Activated T-helper 1 cell treated with anti-CD3 and anti-CD28 coated beads, Interleukin-12 subunit alpha, Interleukin-12 subunit beta, Interleukin-2, Interleukin-4 antibody, amounts not matched to agents 30 ng/mL and 10 ng/mL and 1 ng/mL, durations not matched to agents 14 hours and 24 hours and 36 hours (primary cell): ENCODE measurements at places on chromosomes 4 and X. TPM values are rescaled to one million over a fixed set of nuclear protein-coding genes. Genes with fewer than 3 reads are reported as not detected.

GRCh38 chrX:49042581-49043219 lies 457 bp downstream of the TFE3 start:
- peak overlapping the region; percentile 96 for H3K4me3 ChIP-seq
- H3K27me3 ChIP-seq: no peaks in the 10 kb centered on the region
- DNase-seq: no peak

GRCh38 chrX:9853307-9853706 lies 67.1 kb downstream of the SHROOM2 start:
- no peaks in the 10 kb centered on the region for H3K36me3 ChIP-seq
- H3K27ac ChIP-seq: no peak overlapping the region
- no peak for DNase-seq
- H3K4me3 ChIP-seq: no peak overlapping the region
- no peaks in the 10 kb centered on the region for H3K4me1 ChIP-seq

DNA sequence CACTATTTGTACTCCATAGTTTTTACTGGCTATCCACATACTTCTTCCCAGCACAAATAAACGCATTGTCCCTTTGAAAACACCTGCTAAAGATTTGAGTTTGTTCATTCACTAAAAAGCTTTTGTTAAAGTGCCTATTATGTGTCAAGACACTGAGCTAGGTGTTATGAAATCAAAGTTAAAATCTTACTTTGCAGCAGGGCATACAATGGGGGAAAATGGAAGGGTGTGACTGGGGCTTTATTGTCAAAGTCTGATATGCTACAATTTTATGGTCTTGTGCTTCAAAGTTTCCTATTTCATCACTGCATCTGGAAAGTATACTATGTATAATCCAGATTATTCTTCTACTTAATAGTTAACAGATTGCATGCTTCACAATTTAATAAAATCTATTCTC lies 128.4 kb downstream of the PPP3CA start:
- no peak overlapping the region for H3K4me3 ChIP-seq
- H3K4me1 ChIP-seq: no peaks in the 10 kb centered on the region
- H3K27ac ChIP-seq: no peak overlapping the region
- no peak for DNase-seq
- no peaks in the 10 kb centered on the region for H3K36me3 ChIP-seq

- H3K27ac ChIP-seq: no peak overlapping the region
- no peak overlapping the region for H3K4me3 ChIP-seq
- DNase-seq: no peak
- peaks cover 17% of the 10 kb centered on the region for H3K27me3 ChIP-seq
- no peaks in the 10 kb centered on the region for H3K36me3 ChIP-seq
Measured at GRCh38 chr4:118909173-118909956, 20.7 kb downstream of the SYNPO2 start.

GRCh38 chr4:113899271-113900070 lies 80.0 kb downstream of the ARSJ start:
- no peaks in the 10 kb centered on the region for H3K36me3 ChIP-seq
- no peak overlapping the region for H3K4me3 ChIP-seq
- H3K27me3 ChIP-seq: no peaks in the 10 kb centered on the region
- no peak for DNase-seq
- peaks cover 36% of the 10 kb centered on the region for H3K4me1 ChIP-seq
- peak overlapping the region; percentile 75 for H3K27ac ChIP-seq

MAGEC1 gene
- total RNA-seq: not detected in 2 replicates

DNA sequence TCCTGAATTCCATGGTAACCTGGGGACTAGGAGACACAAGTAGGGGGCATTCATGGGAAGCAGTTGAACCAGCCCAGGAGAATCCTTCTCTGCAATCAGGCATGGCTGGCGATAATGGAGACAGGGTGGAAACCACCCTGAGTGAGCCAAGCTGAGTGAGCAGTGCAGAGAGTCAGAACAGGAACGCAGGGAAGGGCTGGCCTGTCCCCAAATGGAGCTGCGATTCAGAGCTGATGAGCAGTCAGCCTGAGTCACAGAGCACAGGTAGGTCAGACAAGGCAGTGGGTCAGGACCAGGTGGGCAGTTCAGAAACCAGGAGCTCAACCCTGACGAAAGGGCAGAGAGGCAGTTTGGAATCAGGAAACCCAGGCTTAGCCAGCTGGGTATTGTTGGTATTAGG lies 129.0 kb downstream of the BTC start:
- H3K4me1 ChIP-seq: no peaks in the 10 kb centered on the region
- no peak overlapping the region for H3K4me3 ChIP-seq
- no peaks in the 10 kb centered on the region for H3K36me3 ChIP-seq
- no peak for DNase-seq
- H3K27me3 ChIP-seq: peaks cover 3% of the 10 kb centered on the region
- H3K27ac ChIP-seq: no peak overlapping the region

DNA sequence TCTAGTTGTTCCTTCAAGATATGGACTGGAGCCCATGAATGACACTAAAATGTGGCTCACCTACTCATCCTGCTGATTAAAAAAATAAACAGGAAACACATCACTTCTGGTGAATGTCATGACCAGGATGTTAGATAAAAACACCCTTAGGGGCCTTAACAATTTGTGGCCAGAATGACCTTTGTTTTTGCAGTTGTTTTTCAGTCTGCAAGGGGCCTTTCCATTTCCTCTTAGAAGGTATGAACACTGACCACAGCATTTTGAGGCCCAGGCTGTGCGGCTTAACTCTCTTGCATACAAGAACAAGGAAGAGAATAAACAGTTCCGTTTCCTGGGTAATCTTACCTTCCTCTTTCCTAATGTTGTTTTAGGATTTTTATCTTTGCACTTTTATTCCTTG lies 113.2 kb downstream of the IL1RAPL2 start:
- no peak for DNase-seq
- H3K27ac ChIP-seq: no peak overlapping the region
- H3K27me3 ChIP-seq: no peaks in the 10 kb centered on the region
- H3K4me1 ChIP-seq: no peaks in the 10 kb centered on the region

- no peak overlapping the region for H3K4me3 ChIP-seq
- no peak for DNase-seq
- H3K36me3 ChIP-seq: no peaks in the 10 kb centered on the region
- H3K4me1 ChIP-seq: no peaks in the 10 kb centered on the region
Measured at GRCh38 chrX:127606590-127606989, 445.6 kb downstream of the ACTRT1 start.

GRCh38 chrX:106437407-106437806 lies 174.4 kb upstream of the RADX start:
- no peak overlapping the region for H3K4me3 ChIP-seq
- no peaks in the 10 kb centered on the region for H3K4me1 ChIP-seq
- no peak for DNase-seq
- H3K36me3 ChIP-seq: no peaks in the 10 kb centered on the region
- no peaks in the 10 kb centered on the region for H3K27me3 ChIP-seq
- H3K27ac ChIP-seq: no peak overlapping the region

DNA sequence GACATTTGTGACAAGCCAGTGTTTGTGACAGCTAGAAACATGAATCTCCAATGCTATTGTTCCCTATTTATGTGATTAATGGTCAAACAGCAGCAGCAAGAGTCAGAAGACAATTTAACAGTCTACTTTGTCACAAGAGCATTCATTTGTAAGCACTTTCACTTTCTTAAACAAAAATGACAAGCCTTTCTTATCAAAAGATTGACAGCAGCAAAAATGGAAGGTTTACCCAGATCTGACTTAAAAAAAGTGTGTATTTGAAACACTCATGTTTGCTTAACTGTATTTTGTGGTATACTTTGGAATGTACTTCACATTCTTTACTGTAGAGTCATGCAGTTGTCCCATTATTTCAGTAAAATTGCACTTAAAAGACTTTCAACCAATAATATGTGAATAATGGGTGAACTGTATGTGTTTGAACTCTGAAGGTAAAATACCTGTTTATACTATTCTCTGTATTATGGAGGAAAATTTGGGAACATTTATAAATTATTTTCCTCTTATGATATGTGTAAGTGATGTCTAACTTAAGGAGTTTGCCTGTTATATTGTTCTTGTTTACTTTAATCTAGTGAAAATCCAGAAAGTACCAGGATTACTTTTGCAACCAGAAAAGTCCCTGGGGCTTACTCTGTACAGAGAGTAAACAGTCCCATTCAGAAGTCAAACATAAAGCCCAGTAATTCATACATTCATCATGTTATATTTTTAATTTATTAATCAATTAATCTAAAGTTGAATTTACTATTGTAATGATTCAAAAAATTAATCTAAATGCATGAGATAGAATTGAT lies 314.9 kb upstream of the TRAM1L1 start:
- no peaks in the 10 kb centered on the region for H3K4me1 ChIP-seq
- H3K27me3 ChIP-seq: no peaks in the 10 kb centered on the region
- no peaks in the 10 kb centered on the region for H3K36me3 ChIP-seq
- no peak overlapping the region for H3K27ac ChIP-seq
- DNase-seq: no peak

INPP4B gene
- total RNA-seq: 16.8 and 19.3 TPM in 2 replicates

MAGEA9B gene
- total RNA-seq: not detected in 2 replicates

DNA sequence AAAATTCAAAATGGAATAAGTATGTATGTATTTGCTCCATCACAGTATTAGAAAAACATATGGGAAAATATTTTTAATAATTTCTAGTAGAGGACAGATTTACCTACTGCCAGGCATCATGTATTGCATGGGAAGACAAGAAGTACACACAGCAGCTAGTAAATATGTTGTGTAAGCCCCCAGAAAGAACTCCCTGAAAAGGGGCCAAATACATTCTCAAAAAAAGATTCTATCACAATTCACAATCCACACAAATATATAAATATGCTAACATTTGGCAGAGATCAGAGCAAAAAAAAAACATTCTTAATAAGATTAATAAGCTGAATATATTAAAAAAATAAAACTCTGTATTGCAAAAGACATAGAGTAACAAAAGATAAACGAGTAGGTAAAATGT lies 28.0 kb downstream of the SLC10A6 start:
- H3K4me1 ChIP-seq: no peaks in the 10 kb centered on the region
- no peaks in the 10 kb centered on the region for H3K36me3 ChIP-seq
- no peaks in the 10 kb centered on the region for H3K27me3 ChIP-seq
- H3K27ac ChIP-seq: no peak overlapping the region

DNA sequence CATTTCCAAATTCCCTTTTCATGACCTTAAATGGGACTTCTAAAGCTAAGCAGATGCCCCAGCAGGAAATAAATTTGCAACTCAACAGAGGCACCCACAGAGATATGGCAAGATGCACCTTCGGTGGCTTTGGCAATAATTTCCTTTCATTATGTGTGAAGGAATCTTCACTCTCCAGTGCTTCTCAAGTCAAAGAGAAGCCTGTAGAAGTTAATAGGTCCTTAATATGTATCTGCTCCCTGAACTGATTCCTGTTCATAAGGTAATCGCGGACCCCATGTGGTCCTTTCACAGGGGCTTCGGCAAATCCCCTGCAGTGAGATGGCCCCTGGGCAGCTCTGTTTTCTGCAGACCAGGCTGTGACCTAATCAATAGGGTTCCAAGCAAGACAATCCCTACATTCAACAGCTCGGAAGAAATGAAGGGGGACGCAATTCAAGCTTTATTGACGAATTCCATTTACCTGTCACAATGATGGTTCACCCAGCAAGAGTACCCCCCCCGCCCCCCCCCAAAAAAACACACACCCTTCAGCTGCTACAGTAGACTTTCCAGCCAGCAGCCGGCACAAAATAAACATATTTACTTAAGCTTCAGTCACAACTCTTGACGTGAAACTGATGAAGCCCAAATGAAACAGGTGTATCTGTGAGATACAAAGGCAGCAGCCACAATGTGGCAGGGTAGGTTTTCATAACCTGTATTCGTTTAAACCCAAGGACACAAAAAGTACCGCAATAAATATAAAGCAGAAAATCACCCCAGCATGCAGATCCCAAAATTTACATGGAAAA lies 35.3 kb downstream of the FAT1 start:
- no peak overlapping the region for H3K4me3 ChIP-seq
- no peaks in the 10 kb centered on the region for H3K4me1 ChIP-seq

DNA sequence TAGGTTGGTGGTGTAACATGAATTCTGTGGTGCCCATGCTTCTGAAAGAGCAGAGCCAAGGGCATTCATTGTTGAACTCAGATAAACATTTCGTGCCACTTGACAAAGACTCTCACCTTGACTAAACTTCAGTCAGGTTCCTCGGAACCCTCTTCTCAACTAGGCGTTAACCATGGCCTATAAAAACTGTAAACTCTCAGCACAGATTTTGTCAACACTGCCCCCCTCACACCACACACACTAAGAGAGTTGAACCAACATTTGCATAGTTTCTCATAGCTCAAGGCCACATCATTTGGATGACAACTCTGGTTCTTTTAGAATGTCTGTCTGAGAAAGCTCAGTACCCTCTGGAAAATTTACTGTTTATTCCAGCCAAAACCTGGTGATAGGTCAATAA lies 28.1 kb downstream of the CASP6 start:
- DNase-seq: no peak
- H3K4me1 ChIP-seq: peaks cover 6% of the 10 kb centered on the region
- no peak overlapping the region for H3K4me3 ChIP-seq
- peaks cover 36% of the 10 kb centered on the region for H3K36me3 ChIP-seq
- H3K27me3 ChIP-seq: no peaks in the 10 kb centered on the region

DDIT4L gene
- total RNA-seq: 0.34 and 0.76 TPM in 2 replicates

DNA sequence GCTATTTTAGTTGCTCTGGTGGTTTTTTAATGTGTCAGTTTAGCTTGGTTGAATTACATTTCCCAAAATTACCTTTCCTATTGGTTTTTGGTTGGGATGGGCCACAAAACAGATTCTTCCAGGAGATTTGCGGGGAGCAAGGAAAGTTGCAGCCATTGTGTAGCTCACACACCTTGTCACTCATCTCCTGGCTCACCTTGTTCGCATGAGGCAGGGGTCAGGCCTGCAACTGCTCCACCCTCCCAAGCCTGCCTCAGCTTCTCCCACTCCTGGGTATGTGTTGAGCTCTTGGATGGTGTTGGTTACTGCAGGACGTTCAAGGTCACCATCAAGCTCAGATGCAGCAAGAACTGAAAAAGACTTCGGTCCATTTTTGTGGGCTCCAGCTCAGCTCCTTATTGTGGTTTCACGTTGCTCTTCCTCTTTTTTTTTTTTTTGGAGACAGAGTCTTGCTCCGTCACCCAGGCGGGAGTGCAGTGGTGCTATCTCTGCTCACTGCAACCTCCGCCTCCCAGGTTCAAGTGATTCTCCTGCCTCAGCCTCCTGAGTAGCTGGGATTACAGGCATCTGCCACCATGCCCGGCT lies 95.6 kb upstream of the METTL14 start:
- H3K4me3 ChIP-seq: no peak overlapping the region
- peaks cover 2% of the 10 kb centered on the region for H3K36me3 ChIP-seq
- no peak overlapping the region for H3K27ac ChIP-seq

GRCh38 chrX:41723826-41724225 lies at the start of gene GPR82:
GPR82 (plus strand) TSS chrX:41724181; CDS start chrX:41727027, 2,846 bp downstream.
- H3K36me3 ChIP-seq: peaks cover 24% of the 10 kb centered on the region
- no peaks in the 10 kb centered on the region for H3K27me3 ChIP-seq
- no peak for DNase-seq
- peak within 1 kb of the TSS; percentile 19 for H3K4me3 ChIP-seq
- H3K4me1 ChIP-seq: peaks cover 45% of the 10 kb centered on the region

DNA sequence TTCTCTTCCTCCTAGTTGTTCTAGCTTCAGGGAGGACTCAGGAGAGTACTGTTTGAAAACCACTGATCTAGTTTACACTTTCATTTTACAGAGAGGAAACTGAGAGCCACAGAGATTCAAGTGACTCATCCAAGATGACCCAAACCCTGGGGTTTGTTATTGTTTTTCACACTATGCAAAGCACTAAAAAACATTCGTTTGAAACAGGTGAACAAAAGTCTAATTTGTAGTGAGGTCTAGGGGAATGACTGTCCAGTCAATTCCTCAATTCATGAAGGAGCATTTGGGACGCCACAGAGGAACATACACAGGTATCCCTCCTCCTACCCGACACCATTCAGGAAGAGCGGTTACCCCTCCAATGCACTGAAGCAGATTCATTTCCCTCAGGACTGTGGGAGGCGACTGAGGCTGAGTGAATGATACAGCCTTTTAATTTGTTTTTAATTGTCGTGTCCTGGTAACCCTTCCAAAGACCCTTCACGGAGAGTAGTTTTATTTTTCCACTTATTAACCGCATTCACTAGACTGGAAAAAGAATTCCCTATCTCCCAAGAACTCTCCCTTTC lies 30.3 kb downstream of the TLR10 start:
- peaks cover 3% of the 10 kb centered on the region for H3K27me3 ChIP-seq
- H3K36me3 ChIP-seq: peaks cover 7% of the 10 kb centered on the region
- no peak for DNase-seq
- peaks cover 22% of the 10 kb centered on the region for H3K4me1 ChIP-seq
- H3K4me3 ChIP-seq: peak overlapping the region; percentile 45
